Upper lobe of left lung (tissue), 6 donors: ENCODE measurements at places on chromosomes 5 and 9.

DNA sequence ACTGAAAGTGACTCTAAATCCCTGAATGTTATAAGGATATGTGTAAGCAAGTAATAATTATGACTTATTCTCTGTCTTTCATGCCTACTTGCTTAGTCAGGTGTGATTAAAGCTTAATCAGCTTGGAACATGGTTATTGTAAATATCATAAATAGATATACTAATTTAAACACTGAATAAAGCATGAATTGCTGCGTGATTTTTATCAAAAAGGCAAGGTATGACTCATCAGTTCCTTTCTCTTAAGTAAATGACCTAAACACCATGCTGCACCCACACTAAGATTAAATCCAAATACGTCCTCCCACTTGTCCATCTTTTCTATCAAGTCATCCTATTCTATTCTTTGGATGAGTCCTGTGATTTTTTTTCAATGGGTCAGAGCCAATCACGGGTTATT, 124.6 kb upstream of the MTAP start:
- DNase-seq = no peak
- H3K27ac ChIP-seq = no peak overlapping the region
- no peaks in the 10 kb centered on the region for H3K4me1 ChIP-seq
- no peaks in the 10 kb centered on the region for H3K27me3 ChIP-seq
- H3K36me3 ChIP-seq = no peaks in the 10 kb centered on the region

- H3K27me3 ChIP-seq = no peaks in the 10 kb centered on the region
- H3K36me3 ChIP-seq = no peaks in the 10 kb centered on the region
- H3K4me1 ChIP-seq = peaks cover 15% of the 10 kb centered on the region
- H3K27ac ChIP-seq = no peak overlapping the region
- no peak for DNase-seq
These were observed 75.0 kb upstream of the IL6ST start for GRCh38 chr5:56069652-56070226.

GRCh38 chr5:77086689-77087483, at the start of gene ZBED3:
Gene ZBED3 (minus strand): TSS chr5:77087285. CDS start chr5:77077878, 9,407 bp downstream.
- peaks cover 14% of the 10 kb centered on the region for H3K4me1 ChIP-seq
- H3K27ac ChIP-seq = peak within 1 kb of the TSS; percentile 95
- peak within 1 kb of the TSS; percentile 75 for H3K4me3 ChIP-seq
- DNase-seq = peak; percentile 82
- H3K36me3 ChIP-seq = no peaks in the 10 kb centered on the region
- no peaks in the 10 kb centered on the region for H3K27me3 ChIP-seq

DNA sequence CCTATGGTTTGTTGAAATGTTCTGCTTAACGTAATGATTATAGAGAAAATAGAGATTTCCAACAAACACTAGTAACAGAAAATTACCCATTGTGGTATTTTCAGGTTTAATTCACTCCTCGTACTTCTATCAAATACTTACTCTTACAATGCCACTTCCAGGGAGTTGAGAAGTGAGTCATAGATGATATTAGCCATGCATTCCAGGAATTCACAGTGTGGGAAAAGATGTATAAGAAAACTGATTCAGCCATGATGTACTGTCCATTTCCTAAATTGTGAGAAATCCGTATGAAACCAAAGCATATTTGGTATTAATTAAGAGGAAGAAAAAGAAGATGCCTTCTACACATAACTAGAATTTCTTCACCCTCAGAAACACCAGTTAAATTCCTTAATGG, 1854.6 kb upstream of the WWC1 start:
- H3K36me3 ChIP-seq = no peaks in the 10 kb centered on the region
- H3K27me3 ChIP-seq = no peaks in the 10 kb centered on the region
- no peak for DNase-seq
- H3K4me3 ChIP-seq = no peak overlapping the region
- no peak overlapping the region for H3K27ac ChIP-seq
- no peaks in the 10 kb centered on the region for H3K4me1 ChIP-seq

- H3K4me3 ChIP-seq = no peak overlapping the region
- no peak overlapping the region for H3K27ac ChIP-seq
- no peaks in the 10 kb centered on the region for H3K4me1 ChIP-seq
These were observed 100.5 kb upstream of the NMUR2 start for GRCh38 chr5:152505442-152506042.

GRCh38 chr5:520196-520849, 3.9 kb downstream of the SLC9A3 start:
- no peak overlapping the region for H3K27ac ChIP-seq
- H3K27me3 ChIP-seq = no peaks in the 10 kb centered on the region
- H3K36me3 ChIP-seq = no peaks in the 10 kb centered on the region

GRCh38 chr5:14737291-14737690, 72.8 kb downstream of the OTULIN start:
- H3K4me1 ChIP-seq = no peaks in the 10 kb centered on the region
- H3K27me3 ChIP-seq = no peaks in the 10 kb centered on the region
- H3K27ac ChIP-seq = no peak overlapping the region
- DNase-seq = no peak
- peaks cover 16% of the 10 kb centered on the region for H3K36me3 ChIP-seq
- H3K4me3 ChIP-seq = no peak overlapping the region
